Activated naive CD8-positive, alpha-beta T cell treated with anti-CD3 and anti-CD28 coated beads, Interleukin-2, amount 50 U/mL, for 24 hours (primary cell): ENCODE measurements at places on chromosomes 11 and 22.

DNA sequence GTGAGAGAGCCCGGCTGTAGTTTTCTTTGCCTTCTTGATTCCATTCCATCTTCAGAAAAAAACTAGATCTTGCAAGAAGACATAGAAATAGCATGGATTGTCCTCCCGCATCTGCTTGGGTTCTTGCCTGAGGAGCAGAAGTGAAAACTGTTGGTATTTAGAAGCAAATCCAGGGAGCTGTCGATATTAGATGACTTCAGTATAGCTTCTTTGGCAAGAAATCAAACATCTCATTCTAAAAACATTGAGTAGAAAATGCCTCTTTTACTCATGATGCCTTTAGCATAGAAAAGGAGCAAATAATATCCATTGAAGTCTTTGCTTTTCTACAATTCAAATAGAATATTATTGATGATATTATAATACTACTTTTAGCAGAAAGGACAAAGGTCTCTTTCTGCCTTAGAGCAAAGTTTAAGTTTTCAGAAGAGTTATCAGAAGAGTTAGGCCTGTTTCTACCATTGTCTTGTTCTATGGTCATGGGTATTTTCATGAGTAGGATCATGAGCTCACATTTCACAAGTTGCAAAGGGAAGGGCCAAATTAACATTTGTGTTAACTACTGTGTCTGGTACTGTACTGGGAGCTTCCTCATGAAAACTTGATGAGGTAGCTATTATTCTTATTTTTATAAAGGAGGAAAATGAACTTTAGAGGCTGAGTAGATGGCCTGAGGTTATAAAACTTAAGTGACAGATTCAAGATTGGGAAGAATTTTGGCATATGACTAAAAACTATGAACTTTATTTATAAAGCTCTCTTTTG, 49.7 kb downstream of the EXT2 start:
- DNase-seq, result no peak

DNA sequence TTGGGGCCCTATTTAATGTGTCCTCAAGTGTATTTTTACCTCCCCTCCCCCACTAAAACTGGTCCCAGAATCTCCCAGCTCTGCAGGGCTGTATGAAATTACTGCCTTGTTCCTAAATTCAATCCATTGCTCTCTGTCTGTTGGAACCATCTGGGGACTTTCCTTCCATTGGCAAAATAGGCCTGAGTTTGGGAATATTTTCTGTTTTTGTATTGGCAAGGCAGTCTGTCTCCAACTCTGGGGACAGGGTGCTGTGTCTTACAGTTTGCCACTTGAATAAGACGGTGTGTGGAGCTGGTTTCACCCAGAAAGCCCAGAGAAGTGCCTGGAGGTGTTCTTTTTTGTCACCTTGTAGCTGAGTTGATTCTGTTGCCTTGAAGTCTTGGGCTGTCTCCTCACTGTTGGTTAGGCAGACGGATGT, 1.3 kb downstream of the PACS1 start:
- no peak for DNase-seq

DNA sequence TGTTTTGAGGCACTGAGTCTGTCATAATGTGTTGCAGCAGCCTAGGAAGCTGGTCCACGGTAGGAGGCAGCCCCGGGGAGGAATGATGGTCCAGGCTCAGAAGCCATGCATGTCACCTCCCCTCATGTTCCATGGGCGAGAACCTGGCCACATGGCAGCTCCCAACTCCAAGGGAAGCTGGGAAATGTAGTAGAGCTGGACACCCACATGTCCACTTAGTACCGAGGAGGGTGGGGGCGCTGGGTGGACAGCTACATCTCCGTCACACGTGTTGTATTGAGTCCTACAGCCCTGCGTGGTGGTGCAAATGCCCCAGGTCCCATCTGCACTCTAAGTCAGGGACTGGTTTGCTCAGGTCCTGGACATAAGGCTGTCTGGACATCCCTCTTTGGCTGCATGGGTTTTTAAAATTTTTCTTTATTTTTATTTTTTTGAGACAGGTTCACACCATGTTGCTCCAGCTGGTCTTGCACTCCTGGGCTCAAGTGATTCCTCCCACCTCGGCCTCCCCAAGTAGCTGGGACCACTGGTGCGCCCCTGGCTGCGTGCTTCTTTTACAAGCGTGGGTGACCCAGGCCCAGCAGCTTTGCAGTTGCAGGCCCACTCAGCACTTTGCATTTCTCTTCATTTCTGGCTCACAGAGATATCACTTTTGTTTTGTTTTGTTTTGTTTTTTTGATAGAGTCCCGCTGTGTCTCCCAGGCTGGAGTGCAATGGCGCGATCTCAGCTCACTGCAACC, 3.9 kb upstream of the CTTN start:
- DNase-seq, result no peak

GRCh38 chr11:93822359-93822758, 28.1 kb downstream of the VSTM5 start:
- no peak for DNase-seq

DNA sequence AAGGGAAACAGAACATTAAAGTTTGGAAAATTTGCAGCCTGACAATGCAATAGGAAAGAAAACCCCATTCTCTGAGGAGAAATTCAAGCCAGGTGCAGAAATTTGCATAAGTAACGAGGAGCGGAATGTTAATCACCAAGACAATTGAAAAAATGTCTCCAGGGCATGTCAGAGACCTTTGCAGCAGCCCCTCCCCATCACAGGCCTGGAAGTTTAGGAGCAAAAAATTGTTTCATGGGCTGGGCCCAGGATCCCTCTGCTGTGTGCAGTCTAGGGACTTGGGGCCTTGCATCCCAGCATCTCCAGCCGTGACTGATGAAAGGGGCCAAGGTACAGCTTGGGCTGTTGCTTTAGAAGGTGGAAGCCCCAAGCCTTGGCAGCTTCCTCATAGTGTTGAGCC, 780.2 kb downstream of the LRRC4C start:
- DNase-seq, result no peak

GRCh38 chr11:34331736-34332135, 26.1 kb downstream of the ABTB2 start:
- DNase-seq, result no peak

DNA sequence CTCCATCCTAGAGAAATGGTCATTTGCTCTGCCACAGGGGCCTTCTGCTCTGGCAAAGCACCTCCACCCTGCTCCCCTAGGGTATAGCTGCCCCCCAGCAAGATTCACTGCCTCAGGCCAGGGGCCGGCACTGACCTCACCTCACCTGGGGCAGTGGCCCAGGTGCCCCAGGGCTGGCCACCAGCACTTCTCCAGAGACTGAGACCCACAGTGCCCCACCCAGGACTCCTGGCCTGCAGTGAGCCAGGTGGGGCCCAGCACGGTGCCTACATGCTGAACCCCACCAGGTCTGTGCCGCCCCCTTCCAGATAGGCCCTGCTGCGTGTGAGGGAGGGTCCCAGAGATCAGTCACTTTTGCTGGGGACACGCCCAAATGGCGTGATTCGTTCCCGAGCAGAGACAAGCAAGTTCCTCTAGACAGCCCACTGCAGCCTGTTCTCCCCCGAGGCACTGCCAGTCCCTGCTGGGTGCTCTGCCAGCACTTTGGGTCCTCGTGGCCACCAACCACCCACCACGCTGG, 10.8 kb downstream of the GNB1L start:
- no peak for DNase-seq

GRCh38 chr11:6156628-6157359, 13.3 kb downstream of the OR52B2 start:
- no peak for DNase-seq

DNA sequence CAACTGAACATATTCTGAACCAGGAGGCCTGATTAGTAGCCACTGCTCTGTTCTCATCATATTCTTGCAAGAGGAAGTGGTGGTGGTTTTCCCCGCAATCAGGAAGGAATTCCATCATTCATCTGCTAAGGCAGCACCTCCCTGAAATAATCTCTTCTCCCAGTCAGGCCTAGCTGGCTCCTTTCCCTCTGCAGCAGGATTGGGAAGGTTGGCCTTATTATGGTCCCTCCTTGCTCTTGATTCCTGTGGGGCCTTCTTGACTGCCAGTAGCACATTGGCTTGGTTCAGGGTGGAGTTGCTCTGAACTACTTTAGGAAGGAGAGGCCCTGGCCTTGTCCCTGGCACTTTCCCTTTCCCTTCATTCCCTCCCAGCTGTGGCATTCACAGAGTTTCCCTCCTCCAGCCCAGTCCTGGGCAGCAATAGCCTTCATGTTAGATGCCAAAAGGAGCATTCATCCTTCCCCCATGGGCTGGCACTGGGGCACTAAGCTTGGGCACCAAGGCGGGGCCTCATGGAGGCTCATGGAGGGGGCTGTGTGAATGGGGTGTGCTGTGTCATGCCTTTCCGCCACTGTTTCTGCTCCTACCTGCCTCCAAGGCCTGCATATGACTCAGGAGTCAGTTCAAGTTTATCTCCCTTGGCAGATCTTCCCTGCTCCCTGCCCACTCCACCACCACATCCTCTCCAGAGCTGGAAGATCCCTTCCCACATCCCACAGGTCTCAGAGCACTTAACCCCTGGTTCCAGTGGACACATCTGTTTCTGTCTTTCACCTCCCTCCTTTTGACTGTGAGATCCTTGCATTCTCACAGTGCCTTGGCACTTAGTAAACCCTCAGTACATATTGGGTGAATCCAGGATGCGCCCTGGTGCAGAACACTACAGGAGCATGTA, 27.6 kb upstream of the CD44 start:
- no peak for DNase-seq

DNA sequence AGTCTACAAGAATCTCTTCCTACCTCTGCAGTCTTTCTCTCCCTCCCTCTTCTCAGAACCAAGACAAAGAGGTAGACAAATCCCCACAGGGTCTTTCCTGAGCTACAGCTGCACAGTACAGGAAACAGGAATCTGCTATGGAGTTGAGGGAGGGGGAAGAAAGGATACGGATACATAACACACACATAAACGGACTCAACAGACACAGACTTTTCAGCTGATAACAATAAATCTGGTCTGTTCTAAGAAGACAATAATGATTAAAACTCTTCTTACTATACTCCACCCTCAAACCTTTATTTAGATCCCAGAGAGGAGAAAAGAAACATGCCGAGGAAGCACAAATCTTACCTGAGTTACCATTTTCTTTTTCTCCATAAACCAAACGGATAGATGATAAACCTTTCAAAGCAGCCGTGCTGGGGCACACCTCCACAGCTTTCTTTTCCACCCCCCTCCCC, 122.2 kb downstream of the APOL5 start:
- no peak for DNase-seq

GRCh38 chr11:129331217-129331616, 44.4 kb upstream of the BARX2 start:
- no peak for DNase-seq

DNA sequence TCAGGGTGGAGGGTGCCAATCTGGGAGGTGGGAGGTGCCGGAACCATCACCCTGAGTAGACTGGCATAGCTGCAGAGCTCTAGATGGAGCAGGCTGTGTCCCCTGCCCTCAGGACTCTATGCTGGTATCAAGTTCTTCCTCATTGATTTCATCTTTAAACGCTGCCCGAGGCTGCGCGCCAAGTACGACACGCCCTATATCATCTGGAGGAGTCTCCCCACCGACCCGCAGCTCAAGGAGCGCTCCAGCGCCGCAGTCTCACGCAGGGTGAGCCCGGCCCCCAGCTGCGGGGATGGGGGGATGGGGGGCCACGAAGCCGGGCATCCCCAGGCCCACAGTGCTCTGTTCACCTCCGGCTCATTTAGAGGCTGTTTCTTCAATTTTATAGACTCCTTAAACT, 52.5 kb downstream of the GRAMD4 start:
- DNase-seq, result no peak
